ENCODE measurements at places on chromosomes 6 and 20.
A peak's percentile ranks its signal among the peaks of the same experiment; 100 is the strongest.

DNA sequence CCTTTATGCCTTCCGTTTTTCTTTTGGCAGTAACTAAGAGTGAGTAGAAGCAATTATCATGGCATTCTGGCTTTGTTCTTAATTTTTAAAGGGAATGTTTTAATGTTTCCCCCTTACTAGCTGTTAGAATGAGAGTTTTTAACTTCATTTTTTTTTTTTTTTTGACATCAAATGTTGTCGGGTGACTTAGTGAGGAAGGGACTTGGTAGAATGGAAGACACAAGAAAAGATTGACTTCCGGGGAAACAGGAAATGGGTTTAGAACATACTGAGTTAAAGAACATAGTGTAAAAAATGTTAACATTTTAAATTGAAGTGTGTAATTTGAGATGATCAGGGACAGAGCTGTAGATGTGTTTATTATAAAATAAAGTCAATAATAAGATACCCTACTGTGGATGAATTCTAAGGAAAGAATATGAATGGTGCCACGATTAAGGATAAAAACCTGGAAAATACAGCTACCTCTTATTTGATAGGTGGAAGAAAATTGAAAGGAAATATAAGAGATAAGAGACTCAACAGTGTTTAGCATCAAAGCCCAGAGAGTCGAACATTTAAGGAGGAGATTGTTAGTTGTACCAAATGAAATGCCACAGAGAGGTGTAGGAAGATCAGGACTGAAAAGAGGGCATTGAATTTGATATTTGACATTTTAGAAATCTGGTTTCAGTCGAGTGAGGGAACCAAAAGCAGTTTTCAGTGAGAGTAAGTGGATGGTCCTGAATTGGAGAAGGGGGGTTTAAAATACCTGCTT lies 9.4 kb downstream of the HSF2 start:
- no peak for DNase-seq

DNA sequence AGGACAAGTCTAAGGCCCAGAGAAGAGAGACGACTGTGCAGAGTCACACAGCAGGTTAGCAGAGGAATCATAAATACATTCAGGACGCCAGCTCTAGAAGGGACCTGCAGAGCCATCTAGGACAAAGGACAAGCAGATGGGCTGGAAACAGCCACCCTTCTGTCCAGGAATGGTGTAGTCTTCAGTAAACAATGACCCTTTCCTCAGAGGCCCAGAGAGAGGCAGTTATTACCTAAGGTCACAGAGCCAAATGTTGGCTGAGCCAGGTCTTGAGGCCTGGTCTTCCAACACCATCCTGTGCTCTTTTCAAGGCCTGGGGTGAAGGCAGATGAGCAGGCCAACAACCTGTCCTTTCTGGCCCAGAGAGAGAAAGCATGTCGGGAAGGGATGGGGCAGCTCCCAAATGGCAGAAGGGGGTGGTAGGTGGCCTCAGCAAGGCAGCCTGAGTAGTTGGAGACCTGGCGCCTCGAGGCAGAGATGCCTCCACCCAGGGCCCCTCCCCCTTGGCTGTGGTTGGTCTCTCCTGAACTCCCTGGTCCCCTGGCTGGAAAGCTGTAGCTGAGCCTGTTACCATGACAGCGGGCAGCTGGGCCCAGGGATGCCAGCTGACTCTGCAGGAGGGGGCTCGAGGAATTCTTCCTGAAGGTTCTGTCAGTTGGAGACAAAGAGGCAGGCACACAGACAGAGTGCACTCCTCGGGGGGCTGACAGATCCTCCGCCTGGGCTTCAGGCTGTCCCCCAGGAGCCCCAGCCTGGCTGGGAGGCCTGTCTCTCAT lies 24.8 kb downstream of the EPB41L1 start:
- no peak for DNase-seq

DNA sequence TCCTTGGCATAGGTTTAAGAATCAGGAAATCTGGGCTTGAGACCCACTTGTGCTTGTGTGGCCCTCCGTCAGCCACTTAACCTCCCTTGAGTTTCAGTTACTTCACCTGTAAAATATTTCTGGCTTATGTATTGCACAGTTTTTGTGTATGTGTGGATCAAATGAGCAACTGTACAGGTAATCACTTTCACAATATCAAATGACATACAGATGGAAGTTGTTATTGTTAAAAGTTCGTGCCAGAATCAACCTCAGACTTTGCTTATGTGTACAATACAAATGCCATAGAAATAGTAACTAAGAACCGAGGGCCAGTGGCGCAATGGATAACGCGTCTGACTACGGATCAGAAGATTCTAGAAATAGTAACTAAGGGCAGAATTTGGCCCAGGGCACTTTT lies 65.6 kb upstream of the KIF13A start:
- no peak for DNase-seq

GRCh38 chr20:35007891-35008290 lies 52.2 kb downstream of the MYH7B start:
- no peak for DNase-seq

GRCh38 chr6:43670623-43670986 lies 17.0 kb downstream of the MRPS18A start:
- DNase-seq: no peak

DNA sequence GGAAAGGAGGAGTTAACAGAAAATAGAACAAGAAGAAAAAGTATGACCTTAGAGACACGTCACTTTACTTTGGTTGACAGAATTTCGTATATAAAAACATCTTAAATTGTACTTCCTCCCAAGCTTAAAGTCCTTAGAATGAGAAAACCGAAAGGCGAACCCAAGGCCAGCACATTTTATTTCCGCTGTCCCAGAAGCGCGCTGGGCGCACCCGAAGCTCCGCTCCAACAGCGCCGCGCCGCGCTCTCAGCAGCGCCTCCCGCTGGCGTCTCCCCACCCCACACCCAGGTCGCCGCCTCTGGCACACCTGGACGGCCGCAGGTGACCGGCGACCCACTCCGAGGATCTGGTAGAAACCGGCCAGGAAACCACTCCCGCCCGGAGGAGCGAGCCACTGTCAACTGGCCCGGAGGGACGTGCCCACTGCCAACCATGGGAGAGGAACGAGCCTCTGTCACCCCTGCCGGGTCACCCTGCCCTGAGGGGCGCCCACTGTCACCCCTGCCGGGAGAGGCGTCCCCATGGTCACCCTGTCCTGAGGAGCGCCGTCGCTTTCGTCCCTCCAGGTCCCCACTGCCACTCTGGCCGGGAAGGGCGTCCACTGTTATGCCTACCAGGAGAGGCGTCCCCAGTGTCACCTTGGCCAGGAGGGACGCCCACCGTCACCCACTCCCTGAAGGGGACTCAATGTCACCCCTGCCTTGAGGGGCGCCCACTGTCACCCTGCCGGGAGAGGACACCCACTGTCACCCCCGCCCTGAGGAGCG lies 824 bp downstream of the MPC1 start:
- peak; percentile 56 for DNase-seq

DNA sequence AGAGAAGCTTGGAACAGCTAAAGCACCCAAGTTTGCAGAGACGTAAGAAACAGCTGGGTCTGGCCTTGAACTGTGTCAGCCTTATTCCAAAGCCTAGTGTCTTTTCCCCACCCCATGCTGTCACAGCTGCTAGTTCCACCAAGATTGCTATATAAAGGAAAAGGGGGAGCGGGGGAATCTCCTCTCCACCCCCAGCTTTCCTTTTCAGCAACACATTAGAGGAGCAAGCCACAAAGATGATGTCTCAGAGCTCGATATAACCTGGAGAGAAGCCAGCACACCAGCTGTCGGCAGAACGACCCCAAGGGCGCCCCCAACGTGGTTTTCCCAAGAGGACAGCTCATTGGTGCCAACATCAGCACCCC lies 36.5 kb downstream of the ATP9A start:
- no peak for DNase-seq

DNA sequence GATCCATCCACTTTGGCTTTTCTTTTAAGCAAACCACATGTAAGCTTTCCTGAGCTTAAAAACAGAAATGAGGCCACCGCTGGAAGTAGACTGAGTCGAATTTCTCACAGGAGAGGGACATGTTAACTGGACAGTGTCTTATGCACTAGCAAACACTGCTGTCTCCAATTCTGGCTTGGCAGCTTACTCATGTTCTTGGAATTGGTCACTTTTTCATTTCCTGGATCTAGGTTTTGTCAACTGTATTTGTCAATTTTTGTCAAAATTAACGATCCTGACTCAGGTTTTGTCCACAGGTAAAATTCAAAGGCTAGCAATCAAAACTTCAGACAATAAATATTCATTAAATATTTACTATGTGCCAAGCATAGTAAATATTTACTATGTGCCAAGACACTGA lies 601.5 kb downstream of the RNF144B start:
- no peak for DNase-seq

GRCh38 chr6:104949206-104949605 lies 7.7 kb upstream of the LIN28B start:
- DNase-seq: no peak

GRCh38 chr6:134850721-134851305 lies 99.1 kb downstream of the ALDH8A1 start:
- DNase-seq: no peak

DNA sequence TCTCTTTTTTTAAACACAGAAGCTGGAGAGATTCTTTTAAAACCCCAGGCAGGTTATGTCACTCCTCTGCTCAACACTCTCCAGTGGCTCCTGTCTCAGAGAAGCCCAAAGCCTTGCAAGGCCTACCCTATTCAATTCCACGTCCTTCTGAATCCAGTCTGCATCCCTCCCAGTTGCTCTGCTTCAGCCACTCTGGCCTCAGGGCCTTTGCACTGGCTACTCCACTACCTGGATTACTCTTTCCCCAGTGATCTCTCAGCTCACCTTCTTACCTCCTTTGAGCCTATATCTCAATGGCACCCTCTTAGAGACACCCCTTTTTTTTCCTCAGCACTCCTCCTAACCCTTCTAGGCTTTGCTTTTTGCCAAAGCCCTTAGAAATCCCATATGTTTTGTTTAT lies 185.8 kb downstream of the CLIC5 start:
- DNase-seq: no peak

- no peak for DNase-seq
Observed at GRCh38 chr6:161682982-161683381, 409.1 kb upstream of the AGPAT4 start.

GRCh38 chr6:33694401-33694931 lies 17.0 kb downstream of the UQCC2 start:
- peak; percentile 50 for DNase-seq

DNA sequence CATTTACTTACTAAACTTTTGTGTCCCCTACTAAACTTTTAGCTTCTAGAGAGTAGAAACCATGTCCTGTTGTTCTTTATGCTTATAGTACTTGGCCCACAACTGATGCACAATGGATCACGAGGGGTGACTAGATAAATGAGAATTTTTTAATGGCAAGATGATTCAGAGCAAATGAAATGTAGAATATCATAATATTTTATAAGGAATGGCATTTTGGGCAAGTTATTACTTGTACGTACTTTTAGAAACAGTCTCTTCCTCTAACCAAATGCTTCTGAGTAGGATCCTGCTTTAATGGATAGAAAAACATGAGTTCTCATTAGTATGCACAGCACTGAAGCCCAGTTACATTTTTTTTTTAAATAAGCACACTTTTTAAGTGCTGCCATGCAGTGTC lies 336.3 kb downstream of the NRN1 start:
- no peak for DNase-seq

- DNase-seq: no peak
Observed at GRCh38 chr6:41638002-41638934, at the start of gene MDFI. Gene MDFI, plus strand, starts transcription at chr6:41638468. Its CDS starts 282 bp downstream, at chr6:41638750.

- DNase-seq: no peak
Observed at GRCh38 chr20:13333793-13334192, 112.7 kb downstream of the ISM1 start.

DNA sequence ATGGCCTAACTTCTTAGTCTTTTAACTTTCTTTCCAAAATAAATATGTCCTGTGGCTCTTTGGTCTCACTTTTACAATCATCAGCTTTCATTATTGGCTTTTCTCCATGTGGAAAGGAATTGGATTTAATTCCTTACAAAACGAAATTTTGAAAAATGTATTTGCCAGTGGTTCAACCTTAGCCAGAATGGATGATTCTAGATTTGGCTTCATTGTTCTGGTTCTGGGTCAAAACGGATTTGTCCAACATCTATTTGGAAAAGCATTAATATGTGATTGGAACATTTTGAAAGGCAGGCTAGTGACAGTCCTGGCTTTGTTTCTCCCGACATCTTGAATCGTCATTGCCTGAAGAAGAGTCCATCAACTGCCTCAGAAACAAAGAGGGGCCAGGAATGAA lies 59.2 kb downstream of the TENT5A start:
- no peak for DNase-seq

DNA sequence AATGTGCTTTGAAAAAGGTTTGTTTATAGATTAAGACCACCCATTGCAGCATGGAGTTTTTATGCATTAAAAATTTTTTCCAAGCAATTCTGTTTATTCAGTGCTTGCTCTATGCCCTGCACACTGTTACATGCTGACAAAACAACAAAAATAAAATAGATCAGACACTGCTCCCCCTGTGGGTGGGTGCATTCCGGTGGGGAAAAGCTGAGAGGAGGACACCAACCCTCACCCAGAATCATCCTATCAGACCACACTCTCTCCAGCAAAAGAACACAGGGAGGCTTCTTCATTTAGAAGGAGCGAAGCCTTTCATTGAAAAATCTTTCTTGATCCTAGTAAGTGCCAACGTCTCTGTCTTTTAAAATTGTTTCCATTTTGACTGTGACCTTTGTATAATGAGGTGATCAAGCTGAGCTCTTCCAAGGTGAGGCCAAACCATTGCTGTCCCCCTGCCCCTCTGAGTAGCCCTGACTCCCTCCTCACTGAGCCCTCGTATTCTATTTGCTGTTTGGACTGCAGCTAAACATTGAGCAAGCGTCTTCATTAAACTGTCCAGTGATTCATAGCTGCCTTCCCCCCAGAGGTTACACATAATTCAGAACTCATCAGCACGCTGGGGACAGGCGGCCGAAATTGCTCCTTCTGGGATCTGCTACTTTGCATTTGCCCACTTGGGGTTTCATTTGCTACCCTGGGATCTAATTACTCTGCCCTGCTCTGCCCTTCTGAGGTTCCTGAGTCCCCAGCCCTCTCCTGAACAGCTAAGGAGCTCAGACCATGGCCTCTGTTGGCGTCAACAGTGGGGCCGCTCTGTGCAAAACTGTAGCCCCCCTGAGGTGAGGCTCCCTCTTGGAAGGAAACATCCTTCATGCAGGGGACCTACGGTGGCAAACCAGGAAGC lies 102.4 kb downstream of the F13A1 start:
- DNase-seq: no peak

- DNase-seq: no peak
Observed at GRCh38 chr20:60249436-60249835, 291.2 kb downstream of the CDH26 start.

Measured in stimulated activated CD8-positive, alpha-beta memory T cell treated with anti-CD3 and anti-CD28 coated beads, Interleukin-4, amount 100 ng/mL, for 24 hours (primary cell).